ENCODE measurements at places on chromosomes 5 and 9. TPM values are rescaled to one million over a fixed set of nuclear protein-coding genes. Genes with fewer than 3 reads are reported as not detected.
A peak's percentile ranks its signal among the peaks of the same experiment; 100 is the strongest.

GRCh38 chr5:87674235-87674634 lies 261.5 kb upstream of the CCNH start:
- H3K27me3 ChIP-seq = no peaks in the 10 kb centered on the region
- DNase-seq = no peak
- no peaks in the 10 kb centered on the region for H3K36me3 ChIP-seq
- H3K27ac ChIP-seq = no peak overlapping the region

- no peaks in the 10 kb centered on the region for H3K4me1 ChIP-seq
- DNase-seq = no peak
- no peak overlapping the region for H3K27ac ChIP-seq
- no peaks in the 10 kb centered on the region for H3K27me3 ChIP-seq
- H3K4me3 ChIP-seq = no peak overlapping the region
Observed at GRCh38 chr5:5767286-5767928, 344.9 kb downstream of the ICE1 start.

PIGO gene
- 28.2 TPM for total RNA-seq

- H3K4me1 ChIP-seq = no peaks in the 10 kb centered on the region
- H3K27me3 ChIP-seq = no peaks in the 10 kb centered on the region
- no peak overlapping the region for H3K4me3 ChIP-seq
- H3K36me3 ChIP-seq = no peaks in the 10 kb centered on the region
- DNase-seq = no peak
- H3K27ac ChIP-seq = no peak overlapping the region
Observed at GRCh38 chr5:127400946-127401670, 110.5 kb downstream of the MEGF10 start.

IL13 gene
- total RNA-seq = 1.4 TPM

DNA sequence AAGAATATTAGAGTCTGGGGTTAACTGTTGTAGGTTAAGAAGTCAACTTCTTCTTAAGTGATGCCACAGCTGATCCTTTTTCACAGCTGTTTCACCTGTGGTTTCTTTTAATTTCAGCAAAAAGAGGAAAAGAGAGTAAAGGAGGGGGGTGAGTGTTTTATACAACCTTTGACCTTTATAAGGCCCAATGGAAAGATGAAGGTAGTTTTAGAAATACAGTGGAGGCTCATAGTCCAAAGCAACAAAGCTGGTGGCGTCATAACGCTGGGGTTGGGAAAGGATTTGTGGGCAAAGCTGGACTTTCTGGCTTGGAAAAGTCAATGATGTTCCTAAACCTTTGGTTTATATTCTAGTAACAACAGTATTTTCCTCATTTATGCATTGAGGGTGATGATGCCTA lies 49.5 kb downstream of the RCL1 start:
- H3K27me3 ChIP-seq = no peaks in the 10 kb centered on the region
- H3K4me3 ChIP-seq = no peak overlapping the region
- H3K4me1 ChIP-seq = no peaks in the 10 kb centered on the region
- no peak for DNase-seq

FREM1 gene
- not detected for total RNA-seq

TOR4A gene
- total RNA-seq = 24.6 TPM

GRCh38 chr5:161403121-161403520 lies 143.4 kb downstream of the GABRB2 start:
- no peaks in the 10 kb centered on the region for H3K27me3 ChIP-seq
- no peak overlapping the region for H3K4me3 ChIP-seq
- no peaks in the 10 kb centered on the region for H3K36me3 ChIP-seq
- no peak for DNase-seq
- no peaks in the 10 kb centered on the region for H3K4me1 ChIP-seq
- H3K27ac ChIP-seq = no peak overlapping the region

DNA sequence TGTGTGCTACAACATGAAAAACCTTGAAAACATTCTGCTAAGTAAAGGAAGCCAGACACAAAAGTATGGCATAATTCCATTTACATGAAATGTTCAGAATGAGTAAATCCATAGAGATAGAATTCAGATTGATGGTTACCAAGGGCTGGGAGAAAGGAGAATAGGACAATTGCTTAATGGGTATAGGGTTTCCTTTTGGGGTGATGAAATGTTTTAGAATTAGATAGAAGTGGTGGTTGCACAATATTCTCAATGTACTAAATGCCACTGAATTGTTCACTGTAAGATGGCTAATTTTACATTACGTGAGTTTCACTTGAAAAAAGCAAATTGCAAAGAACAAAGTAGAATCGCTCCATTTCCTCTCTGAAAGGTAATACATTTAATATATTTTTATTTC lies 43.0 kb upstream of the GAS1 start:
- no peaks in the 10 kb centered on the region for H3K4me1 ChIP-seq
- no peak overlapping the region for H3K4me3 ChIP-seq
- H3K36me3 ChIP-seq = no peaks in the 10 kb centered on the region
- DNase-seq = no peak
- peaks cover 7% of the 10 kb centered on the region for H3K27me3 ChIP-seq
- H3K27ac ChIP-seq = no peak overlapping the region

- no peaks in the 10 kb centered on the region for H3K4me1 ChIP-seq
- no peak overlapping the region for H3K4me3 ChIP-seq
- no peak overlapping the region for H3K27ac ChIP-seq
Observed at GRCh38 chr5:6468104-6468503, 19.4 kb downstream of the UBE2QL1 start.

GRCh38 chr5:139655727-139656271 lies 7.7 kb downstream of the CXXC5 start:
- H3K27ac ChIP-seq = peak overlapping the region; percentile 45
- H3K27me3 ChIP-seq = no peaks in the 10 kb centered on the region
- no peak overlapping the region for H3K4me3 ChIP-seq
- H3K36me3 ChIP-seq = no peaks in the 10 kb centered on the region
- no peak for DNase-seq

GRCh38 chr5:168135897-168136296 lies 155.5 kb upstream of the WWC1 start:
- no peak overlapping the region for H3K4me3 ChIP-seq
- no peaks in the 10 kb centered on the region for H3K4me1 ChIP-seq
- DNase-seq = no peak
- no peaks in the 10 kb centered on the region for H3K27me3 ChIP-seq
- no peak overlapping the region for H3K27ac ChIP-seq
- no peaks in the 10 kb centered on the region for H3K36me3 ChIP-seq

- H3K27ac ChIP-seq = no peak overlapping the region
- no peaks in the 10 kb centered on the region for H3K36me3 ChIP-seq
- no peaks in the 10 kb centered on the region for H3K27me3 ChIP-seq
- H3K4me1 ChIP-seq = no peaks in the 10 kb centered on the region
- DNase-seq = no peak
Observed at GRCh38 chr5:35736280-35736679, 118.6 kb downstream of the SPEF2 start.

PIP5KL1 gene
- total RNA-seq = 0.97 TPM

DNA sequence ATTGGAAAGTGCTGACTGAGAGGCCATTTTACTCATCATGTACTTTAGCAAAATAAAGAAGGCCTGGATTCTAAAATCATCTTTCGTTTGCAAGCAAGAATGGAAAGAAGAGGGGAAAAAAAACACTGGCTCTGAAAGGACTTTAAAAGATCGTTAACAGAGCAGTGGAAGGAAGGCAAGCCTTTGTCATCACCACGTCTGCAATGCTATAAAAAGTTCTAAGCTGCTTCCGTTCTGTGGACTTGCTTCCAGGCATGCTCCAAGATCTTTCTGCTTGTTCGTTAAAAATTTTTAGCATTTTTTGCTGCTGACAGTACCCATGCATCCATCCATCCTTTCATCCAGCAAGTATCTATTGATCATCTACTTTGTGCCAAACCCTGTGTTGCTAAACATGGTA lies 226.5 kb downstream of the GABBR2 start:
- no peak for DNase-seq
- H3K27ac ChIP-seq = no peak overlapping the region
- H3K4me1 ChIP-seq = no peaks in the 10 kb centered on the region
- H3K36me3 ChIP-seq = no peaks in the 10 kb centered on the region
- H3K27me3 ChIP-seq = peaks cover 5% of the 10 kb centered on the region

DNA sequence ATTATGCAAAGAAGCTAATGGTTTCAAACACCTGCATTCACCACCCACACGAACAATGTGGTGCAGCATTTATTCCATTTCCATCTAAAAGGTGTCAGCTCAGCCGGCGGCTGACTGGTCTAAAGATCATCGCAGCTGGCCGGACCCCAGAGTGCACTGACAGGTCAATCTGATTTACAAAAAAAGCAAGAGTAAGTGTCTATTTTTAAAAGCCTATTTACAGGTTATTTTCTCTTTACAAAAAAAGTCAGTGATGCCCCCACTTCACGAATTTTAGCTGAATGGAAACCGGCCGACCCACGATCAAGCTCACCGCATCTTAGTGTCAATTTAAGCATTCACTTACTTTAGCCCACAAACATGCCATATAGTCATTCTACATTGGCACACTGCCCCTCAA lies 58.3 kb downstream of the SEMA4D start:
- no peak for DNase-seq
- H3K4me1 ChIP-seq = peaks cover 95% of the 10 kb centered on the region
- H3K27me3 ChIP-seq = no peaks in the 10 kb centered on the region
- H3K4me3 ChIP-seq = no peak overlapping the region

DNA sequence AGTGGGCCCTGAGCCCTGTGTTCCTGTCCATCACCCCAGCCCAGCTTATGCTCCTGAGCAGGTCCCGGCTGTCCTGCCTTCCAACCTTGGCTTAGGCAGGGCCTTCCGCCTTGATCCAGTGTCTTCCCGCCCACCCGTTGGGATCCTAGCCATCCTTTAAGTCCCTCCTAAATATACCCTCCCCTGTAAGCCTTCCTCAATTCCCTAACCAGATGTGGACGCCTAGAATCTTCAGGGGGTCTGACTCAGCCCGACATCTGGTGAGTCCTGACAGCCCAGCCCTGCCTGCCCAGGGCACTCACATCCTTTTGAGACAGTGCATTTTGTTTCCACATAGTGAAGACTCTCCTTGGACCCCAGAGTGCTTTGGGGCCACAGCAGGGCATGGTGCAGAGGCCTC lies 23.7 kb downstream of the SLC6A7 start:
- no peak overlapping the region for H3K27ac ChIP-seq
- no peaks in the 10 kb centered on the region for H3K36me3 ChIP-seq
- H3K27me3 ChIP-seq = peaks cover 10% of the 10 kb centered on the region
- no peak overlapping the region for H3K4me3 ChIP-seq

IL31RA gene
- total RNA-seq = not detected

STC2 gene
- total RNA-seq = not detected

DNA sequence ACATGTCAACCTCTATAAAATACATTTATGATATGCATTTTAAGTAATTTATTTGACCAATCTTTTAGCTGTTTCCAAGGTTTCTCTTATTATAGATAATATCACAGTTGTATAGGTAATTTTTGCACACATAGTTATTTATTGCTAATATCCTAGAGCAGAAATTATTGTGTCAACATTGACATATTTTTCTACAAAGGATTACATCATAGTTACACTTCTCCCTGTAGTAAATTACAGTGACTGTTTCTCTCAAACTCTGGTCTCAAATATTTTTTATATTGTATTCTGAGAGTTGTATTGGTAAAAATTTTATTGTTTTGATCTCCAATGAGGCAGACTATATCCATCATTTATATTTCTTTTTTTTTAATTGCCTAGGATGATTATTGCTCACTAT lies 714.4 kb upstream of the CDH6 start:
- H3K27ac ChIP-seq = no peak overlapping the region
- H3K36me3 ChIP-seq = no peaks in the 10 kb centered on the region
- H3K4me1 ChIP-seq = no peaks in the 10 kb centered on the region
- H3K27me3 ChIP-seq = no peaks in the 10 kb centered on the region
